ENCODE measurements at places on chromosomes 4 and X.

GRCh38 chr4:153955327-153955726, 166.4 kb upstream of the SFRP2 start:
- no peak for DNase-seq

- no peak for DNase-seq
Measured at GRCh38 chrX:152537373-152537772, 86.3 kb upstream of the GABRA3 start.

DNA sequence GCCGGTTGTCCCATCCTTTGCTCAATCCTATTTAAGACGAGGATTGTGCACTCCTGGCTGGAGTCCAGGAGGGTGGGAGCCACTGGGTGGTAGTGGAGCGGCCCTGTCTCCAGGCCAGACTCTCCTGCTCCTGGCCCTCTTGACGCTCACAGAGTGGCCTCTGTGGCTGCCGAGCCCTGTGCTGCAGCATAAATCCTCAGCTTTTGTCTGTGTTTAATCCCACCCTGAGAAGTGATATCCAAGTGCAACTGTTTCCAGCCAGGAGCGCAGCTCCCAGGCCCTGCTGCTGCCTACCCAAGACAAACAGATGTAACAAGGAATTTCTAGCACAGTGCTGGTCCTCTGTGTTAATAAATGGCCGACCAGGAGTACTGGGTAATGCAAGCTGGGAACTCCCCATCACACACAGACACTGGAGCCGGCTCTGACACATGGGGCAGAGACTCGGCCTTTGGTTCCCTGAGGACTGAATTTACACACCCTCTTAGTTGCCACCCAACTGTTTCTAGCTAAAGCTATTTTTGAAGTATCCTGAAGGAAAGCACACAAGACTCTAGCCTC, 85.3 kb downstream of the GATB start:
- no peak for DNase-seq

DNA sequence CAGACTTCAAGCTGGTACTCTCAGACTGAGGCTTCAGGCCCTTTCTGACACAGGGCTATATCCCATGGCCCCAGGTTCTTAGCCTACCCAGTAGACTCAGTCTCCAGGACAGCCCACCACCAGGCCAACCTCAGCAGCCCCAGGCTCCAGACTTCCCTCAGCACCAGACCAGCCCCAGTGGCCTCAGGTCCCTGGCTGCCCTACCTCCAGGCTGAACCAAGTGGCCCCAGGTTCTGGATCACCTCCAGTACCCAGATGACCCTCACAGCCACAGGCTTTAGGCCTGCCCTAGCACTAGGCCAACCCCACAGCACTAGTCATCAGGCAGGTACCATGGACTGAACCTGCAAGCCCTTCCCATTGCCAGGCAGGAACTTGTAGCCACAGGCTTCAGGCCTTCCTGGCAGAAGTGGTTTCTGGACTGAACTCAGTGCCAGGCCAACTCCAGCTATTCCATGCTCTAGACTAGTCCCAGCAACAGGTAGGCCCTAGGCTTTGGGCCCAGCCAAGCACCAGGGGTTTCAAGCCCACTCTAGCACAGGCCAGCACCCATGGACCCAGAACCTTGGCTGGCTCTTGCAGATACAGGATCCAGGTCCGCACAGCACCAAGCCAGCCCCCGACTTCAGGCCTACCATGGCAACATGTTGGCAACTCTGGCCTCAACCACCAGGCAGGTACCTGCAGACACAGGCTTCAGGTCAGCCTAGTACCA, 45.7 kb upstream of the MAGED4 start:
- DNase-seq: no peak

DNA sequence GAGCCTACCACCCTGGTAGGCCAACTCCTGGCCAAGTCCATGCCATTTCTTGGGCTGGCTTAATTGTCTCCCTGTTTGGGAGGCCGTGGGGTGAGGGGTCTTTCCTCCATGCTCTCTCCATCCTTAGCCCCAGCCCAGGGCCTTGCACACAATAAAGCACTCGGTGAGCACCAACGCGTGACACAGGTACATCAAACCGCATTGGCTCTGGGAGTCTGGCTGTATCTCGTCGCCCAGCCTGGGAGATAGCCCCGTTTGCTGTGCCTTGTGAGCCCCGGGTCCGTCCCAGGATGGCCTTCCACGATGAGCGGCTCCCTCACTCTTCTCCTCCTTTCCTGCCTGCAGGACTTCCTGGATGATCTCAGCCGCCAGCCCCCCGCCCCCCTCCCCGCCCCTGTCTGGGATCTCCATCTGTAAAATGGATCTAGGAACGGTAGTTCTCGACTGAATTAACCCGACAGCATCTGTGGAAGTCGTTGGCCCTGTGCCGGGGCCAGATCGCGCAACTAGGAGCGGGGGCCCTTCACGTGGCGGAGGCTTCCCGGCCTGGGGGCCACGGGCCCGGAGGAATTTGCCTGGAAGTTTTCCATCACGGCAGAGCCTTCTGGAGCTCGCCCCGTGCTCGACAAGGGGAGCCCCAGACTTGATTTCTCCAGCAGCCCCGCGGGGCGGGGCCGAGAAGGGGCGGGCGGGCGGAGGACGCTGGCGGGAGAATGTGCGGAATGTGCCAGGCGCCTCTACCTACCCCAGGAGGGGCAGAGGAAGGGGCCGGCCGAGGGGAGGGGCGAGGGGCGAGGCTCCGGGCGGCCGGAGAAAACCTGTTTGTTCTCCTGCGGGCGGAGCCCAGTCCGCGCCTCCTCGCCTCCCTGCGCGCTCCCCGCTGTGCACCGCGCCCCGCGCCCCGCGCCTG, at the start of gene ZNF185:
ZNF185 (plus strand) TSS at position 846 of the 910 bp plus-strand sequence. CDS start 16,423 bp downstream, outside the sequence.
- no peak for DNase-seq

DNA sequence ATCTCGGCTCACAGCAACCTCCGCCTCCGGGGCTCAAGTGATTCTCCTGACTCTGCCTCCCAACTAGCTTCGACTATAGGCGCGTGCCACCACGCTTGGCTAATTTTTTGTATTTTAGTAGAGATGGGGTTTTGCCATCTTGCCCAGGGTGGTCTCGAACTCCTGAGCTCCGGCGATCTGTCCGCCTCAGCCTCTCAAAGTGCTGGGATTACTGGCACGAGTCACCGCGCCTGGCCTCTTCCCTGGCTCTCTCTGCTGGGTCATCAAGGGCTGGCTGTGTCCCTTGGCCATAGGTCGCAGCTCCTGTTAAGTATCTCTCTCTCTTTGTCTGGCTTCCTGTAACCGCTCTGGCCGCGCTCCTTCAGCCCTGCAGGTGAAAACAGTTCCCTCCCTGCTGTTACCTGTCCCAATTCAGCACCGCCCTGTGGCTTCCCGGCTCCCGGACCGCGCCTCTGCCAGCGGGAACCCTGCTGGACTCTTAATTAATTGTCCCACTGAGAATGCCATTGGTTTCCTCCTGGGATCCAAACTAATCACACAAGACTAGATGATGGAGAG, 1.3 kb upstream of the RGS12 start:
- no peak for DNase-seq

DNA sequence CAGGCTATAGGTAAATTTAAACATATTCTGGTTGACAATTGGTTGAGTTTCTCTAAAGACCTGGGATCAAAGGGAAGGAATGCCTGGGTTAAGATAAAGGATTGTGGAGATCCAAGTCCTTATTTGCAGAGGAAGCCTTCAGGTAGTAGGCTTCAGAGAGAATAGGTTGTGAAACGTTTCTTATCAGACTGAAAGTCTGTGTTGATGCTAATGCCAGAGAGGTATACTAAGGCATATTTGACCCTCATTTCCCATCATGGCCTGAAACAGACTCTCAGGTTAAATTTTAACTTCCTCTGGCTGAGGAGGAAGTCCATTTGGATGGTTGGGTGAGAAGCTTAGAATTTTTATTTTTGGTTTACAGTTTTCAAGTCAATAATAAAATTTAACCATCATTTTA, 48.1 kb downstream of the UGT2A2 start:
- DNase-seq: no peak

GRCh38 chr4:119020158-119020557, 115.5 kb upstream of the MYOZ2 start:
- DNase-seq: no peak

- DNase-seq: no peak
Measured at GRCh38 chr4:127667116-127667515, 34.4 kb downstream of the INTU start.

- no peak for DNase-seq
Measured at GRCh38 chrX:72393836-72394517, 88.3 kb upstream of the CITED1 start.

- DNase-seq: no peak
Measured at GRCh38 chr4:140529434-140529833, 5.5 kb downstream of the ELMOD2 start.

DNA sequence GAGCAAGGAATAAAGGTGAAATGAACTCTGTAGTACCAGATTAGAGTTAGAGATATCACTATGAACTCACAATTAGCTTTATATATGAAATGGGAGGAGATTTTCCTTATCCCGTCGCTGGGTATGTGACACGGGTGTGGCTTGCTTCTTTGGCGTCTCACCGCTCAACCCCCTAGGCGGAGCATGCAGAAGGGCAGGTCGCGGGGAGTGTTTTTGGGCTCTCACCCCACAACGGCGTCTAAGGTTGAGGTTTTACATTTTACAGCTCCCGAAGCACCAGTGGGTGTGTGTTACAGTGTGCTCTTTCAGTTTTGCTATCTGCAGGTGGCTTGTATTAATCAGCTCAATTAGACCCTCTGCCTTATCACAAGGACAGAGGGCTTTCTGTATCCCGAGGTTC, 42.1 kb upstream of the MAGEB10 start:
- no peak for DNase-seq

Data from activated T-cell treated with anti-CD3 and anti-CD28 coated beads for 4 hours (primary cell).